ENCODE measurements at places on chromosomes 5 and 9.
A peak's percentile ranks its signal among the peaks of the same experiment; 100 is the strongest.

- no peak for DNase-seq
Measured at GRCh38 chr5:170466988-170467707, 36.7 kb upstream of the KCNIP1 start.

DNA sequence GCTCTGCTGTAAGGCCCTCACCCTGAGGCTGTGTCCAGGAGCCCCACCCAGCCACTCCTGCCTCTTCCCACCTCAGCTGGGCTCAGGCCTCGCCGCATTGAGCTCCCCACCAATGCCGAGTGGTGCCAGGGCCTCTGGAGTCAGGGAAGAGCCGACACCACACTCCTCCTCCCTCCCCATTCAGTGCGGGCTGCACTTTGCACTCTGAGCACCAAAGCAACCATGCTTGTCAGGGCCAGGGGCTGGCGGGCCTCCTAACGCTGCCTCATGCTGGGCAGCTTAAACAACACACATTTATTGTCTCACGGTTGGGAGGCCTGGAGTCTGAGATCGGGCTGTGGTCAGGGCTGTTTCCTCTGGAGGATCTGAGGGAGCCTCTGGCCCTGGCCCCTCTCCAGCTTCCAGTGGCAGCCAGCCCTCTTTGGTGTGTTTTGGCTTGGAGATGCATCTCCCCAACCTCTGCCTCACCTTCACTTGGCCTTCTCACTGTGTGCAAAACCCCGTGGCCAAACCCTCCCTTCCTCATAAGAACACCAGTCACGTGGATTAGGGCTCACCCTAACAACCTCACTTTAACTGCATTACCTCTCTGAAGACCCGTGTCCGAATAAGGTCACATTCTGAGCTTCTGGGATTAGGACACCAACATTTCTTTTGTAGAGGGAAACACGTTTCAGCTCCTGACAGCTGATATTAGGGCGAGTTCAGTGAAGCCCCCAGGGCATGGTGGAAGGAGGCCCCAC lies 157.8 kb downstream of the MED10 start:
- no peak for DNase-seq

DNA sequence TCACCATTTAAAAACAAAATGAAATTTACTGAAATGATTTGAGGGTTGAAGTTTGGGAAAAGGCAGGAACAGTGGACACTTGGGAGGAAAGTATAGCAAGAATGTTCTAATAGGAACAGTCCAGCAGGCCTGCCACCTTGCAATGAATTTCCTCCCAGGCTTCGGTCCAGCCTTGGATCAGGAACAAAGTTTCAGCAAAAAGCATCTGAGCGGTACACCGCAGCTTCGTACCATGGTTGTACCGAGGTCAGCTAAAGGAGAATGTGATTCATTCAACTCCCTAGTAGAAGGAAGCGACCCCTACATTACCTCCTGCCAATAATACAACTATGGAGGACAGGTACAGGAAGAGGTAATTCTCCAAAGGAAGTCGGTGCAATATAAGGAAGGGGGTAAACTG lies 111.4 kb downstream of the ENC1 start:
- no peak for DNase-seq

GRCh38 chr5:155898284-155898683 lies 428.7 kb upstream of the SGCD start:
- no peak for DNase-seq

DNA sequence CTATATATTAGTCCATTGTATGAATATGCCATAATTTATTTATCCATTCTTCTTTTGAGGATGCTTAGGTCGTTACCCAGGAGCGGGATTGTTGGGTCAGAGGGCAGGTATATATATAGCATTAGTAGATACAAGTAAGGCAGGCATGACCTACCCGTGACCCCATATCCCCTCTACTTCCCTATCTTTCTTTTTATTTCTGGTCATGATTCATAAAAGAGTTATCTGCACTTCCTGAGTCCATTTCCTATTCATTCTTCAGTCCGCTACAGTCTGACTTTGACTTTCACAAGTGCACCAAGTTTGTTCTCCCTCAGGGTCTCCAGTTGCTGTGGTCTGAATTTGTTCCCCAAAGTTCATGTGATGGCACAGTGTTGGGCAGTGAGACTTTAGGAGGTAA lies 6.9 kb downstream of the RHOBTB3 start:
- no peak for DNase-seq

- DNase-seq, result no peak
Measured at GRCh38 chr5:178630951-178631350, 4.1 kb upstream of the CLK4 start.

GRCh38 chr5:33411498-33411897 lies 29.3 kb upstream of the TARS1 start:
- no peak for DNase-seq

- DNase-seq, result no peak
Measured at GRCh38 chr9:102355982-102356381, 617.5 kb upstream of the GRIN3A start.

- no peak for DNase-seq
Measured at GRCh38 chr9:124411514-124412227, 3.6 kb downstream of the PSMB7 start.

- DNase-seq, result no peak
Measured at GRCh38 chr5:52743012-52743411, 44.7 kb upstream of the ITGA1 start.

GRCh38 chr9:33164138-33164809 lies 2.9 kb downstream of the B4GALT1 start:
- no peak for DNase-seq

- no peak for DNase-seq
Measured at GRCh38 chr5:78602400-78602799, 46.2 kb downstream of the LHFPL2 start.

- no peak for DNase-seq
Measured at GRCh38 chr9:111821006-111821528, 26.3 kb upstream of the SHOC1 start.

GRCh38 chr5:149054416-149054815 lies 8.4 kb downstream of the SH3TC2 start:
- no peak for DNase-seq

GRCh38 chr9:124403246-124403645 lies 12.0 kb downstream of the PSMB7 start:
- DNase-seq, result no peak

DNA sequence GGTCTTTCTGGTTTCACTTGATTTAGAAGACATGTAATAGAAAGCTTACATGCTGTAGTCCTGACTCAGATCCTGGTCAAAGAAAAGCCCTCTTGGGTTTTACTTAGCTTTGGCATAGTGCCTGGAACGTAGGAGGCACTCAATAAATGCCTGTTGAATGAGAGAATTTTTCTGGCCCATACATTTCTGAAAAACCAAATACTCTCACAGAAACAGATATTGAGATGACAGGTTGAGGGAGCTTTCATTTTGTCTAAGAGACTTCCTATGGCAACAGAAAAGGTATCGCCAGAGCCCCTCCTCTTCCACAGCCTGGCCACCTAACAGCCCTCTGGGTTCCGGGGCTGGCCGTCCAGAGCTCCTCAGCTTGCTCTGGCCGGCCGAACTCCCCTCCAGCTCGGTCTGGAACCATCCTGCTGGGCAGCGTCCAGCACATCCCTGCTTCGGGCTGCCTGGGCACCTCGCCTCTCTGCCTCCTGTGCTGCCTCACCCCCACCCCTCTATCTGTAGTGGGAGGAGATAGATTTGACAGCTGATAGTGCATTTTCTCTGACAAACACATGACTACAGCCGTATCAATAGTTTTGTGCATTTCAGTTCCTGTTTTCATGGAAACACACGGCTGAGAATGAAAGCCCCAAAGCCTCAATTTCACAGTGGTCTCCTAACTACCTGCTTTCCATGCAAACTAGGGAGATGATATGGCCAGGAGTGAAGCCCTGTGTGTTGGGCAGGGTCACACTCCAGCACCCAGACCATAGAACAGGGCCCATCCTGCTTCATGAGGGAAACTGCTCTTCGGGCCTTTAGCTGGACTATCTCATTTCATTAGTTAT lies 1.1 kb downstream of the IL4 start:
- DNase-seq, result no peak

GRCh38 chr5:124665625-124666024 lies 80.8 kb downstream of the ZNF608 start:
- DNase-seq, result no peak

DNA sequence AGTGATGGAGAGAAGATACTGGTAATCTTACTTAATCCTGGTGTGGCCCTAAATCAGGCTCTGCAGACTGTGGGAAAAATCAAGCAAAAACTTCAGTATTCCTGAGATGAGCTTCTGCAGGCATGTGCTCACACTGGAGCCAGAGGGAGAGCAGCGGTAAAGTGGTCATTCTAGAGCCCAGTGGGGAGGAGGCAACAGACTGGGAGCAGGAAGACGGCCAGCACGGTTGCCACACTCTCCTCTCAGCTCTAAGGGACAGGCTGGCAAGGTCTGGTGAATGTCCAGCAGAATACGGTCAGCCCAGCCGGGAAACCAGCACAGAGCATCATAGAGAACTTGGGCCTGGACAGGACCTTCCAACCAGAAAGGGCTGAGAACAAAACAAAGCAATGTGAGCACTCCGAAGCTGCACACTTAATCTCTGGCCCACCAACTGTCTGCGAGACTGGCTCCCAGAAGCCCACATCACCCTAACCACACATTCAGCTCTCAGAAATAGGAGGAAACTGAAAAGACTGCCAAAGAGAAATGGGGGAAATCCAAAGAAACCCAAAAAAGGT lies 30.3 kb downstream of the MED27 start:
- DNase-seq, result no peak

- no peak for DNase-seq
Measured at GRCh38 chr9:86940774-86941173, 6.5 kb downstream of the GAS1 start.

- DNase-seq, result no peak
Measured at GRCh38 chr5:76337953-76338451, 65.1 kb upstream of the IQGAP2 start.

DNA sequence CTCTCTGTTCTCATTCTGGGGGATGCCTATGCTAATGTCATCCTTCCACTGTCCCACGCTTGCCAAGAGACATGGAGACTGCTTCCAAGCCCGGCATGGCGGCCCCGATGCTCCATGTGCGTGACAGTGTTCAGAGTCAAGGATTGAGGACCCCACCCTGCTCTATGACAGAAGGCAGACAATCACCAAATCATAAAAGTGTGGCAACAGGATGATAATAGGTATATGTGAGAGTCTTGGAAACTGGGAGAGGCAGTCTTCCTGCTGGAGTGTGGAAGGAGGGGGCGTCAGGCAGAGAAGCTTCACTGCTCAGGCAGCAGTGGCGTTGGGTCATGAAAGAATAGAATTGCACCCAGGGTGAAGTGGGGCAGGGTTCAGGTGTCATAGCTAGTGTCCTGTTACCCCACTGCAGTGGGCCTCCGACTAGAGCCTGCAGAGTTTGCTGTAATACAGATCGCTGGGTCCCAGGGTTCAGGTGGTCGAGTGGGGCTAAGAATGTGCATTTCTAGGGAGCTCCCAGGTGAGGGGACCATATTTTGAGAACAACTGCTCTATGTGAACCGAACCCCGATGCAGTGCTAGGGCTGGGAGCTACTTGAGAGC lies 12.5 kb upstream of the GADD45G start:
- no peak for DNase-seq

- DNase-seq, result no peak
Measured at GRCh38 chr9:133424187-133424586, 2.0 kb downstream of the ADAMTS13 start.

DNA sequence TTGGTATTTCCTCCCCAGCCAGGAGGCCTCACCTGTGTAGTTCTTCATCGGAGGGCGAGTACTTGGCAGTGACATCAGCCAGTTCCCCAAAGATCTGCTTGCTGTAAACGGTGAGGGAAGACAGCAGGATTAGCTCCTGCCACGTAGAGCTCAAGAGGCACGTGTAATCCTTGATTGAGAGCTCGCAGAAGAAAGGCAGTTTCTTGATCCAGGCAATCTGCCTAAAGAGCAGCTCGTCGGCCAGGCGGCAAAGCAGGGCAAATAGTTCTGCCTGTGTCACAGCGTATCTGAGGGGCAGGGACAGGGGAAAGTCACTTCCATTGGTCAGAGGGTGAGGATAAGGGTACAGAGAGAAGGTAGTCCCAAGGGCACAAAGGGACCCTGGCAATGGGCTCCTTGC lies 28.6 kb upstream of the NR5A1 start:
- no peak for DNase-seq

- no peak for DNase-seq
Measured at GRCh38 chr5:167709625-167710024, 581.8 kb upstream of the WWC1 start.

DNA sequence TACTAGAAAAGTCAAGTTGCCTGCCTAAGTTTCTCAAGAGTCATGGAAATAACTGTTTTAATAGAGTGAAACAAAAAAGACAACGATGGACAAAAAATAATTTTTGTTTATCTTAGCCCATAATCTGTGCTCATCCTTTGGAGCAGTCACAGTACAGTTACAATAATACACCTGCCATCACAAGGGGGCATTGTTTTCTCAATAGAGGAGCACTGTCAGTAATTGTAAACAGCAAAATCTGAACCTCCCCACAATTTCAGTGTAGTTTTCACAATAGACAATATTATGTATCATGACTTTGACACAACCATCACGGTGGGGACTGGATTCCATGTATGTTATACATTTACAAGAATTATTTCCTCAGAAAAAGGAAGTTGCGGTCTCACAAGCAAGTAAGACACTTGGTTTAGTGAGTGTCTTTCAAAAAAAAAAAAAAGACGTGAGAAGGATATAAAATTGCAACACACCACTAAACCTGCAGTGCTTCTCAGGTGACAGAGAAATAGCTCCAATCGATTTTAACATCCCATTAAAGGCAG lies 586.3 kb downstream of the PTPRD start:
- DNase-seq, result no peak

DNA sequence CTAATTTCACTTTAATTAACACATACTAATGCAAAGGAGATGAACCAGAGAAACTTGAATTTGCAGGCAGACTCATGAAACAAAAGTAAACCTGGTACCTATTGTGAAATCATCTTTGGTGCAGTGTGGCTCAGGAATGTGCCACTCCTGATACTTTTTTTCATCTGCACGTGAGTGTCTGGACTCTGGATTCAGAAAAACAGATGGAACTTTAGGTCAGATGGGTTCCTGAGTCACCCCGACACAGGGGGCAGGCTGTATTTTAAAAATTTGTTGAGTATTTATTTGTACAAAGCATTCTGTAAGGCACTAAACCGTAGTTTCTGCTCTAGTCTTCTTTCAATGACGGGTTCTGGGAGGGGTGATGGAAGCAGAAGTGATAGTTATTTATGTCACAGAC lies 52.2 kb upstream of the TUT7 start:
- no peak for DNase-seq

DNA sequence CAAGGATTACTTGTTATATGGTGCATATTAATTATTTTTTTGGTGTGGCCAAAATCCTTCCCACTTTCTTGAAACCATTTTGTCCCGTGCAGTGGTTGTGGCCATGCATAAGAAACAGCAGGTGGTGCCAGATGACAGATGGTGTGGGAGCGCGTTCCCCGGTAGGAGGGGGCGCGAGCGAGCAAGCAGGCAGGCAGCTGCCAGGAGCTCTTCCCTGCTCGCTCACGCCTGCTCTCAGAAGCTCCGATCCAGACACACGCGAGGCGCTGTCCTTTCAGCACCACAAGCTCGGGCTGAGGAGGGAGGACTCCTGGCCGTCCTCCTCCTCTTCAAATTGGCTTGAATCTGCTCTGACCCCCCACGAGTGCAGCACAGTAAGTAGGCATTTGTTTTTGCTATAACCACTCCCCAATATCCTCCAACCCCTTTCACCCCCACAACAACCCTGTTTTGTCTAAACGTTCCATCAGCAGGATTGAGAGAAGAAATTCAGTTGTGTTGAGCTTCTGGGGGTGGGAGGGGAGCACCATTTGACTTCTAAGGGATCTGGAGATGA lies at the start of gene NSG2:
Gene NSG2 (plus strand): TSS at position 237 of the 556 bp plus-strand sequence. CDS start 1,050 bp downstream, outside the sequence.
- DNase-seq, result peak; percentile 54

Measured in activated CD8-positive, alpha-beta memory T cell treated with anti-CD3 and anti-CD28 coated beads, Interleukin-2, amount 50 U/mL, for 48 hours (primary cell).